NCI-H2081 treated with DMSO at 0.1 percent for 48 hours (cell line): ENCODE measurements at places on chromosomes 11 and 22.

- DNase-seq = no peak
These were observed 128.2 kb downstream of the ST3GAL4 start for GRCh38 chr11:126483621-126484195.

GRCh38 chr22:31897842-31898805, 46.2 kb upstream of the YWHAH start:
- DNase-seq = no peak

DNA sequence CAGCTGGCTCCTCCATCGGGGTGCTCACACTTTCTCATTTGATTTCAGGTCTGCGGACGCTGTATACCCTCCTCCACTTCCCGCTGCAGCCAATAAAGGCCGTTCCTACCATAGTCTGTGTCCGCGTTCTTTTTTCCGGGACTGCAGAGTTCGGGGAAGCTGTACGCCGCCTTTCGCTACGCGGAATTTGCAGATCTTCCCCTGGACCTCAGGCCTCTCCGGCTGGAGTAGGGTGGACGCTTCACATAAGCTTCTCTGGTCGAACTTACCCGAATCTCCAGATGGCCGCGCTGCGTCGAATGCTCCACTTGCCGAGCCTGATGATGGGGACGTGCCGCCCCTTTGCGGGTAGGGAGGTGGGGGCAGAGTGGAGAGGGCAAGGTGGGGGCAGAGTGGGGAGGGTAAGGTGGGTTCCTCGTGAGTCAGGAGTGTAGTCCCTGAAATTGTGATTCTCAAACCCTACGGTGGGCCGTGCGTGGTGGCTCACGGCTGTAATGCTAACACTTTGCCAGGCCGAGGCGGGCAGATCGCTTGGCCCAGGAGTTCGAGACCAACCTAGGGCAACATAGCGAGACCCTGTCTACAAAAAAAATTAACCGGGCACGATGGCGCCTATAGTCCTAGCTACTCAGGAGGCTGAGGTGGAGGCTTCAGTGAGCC, 617 bp downstream of the CSKMT start:
- DNase-seq = no peak

DNA sequence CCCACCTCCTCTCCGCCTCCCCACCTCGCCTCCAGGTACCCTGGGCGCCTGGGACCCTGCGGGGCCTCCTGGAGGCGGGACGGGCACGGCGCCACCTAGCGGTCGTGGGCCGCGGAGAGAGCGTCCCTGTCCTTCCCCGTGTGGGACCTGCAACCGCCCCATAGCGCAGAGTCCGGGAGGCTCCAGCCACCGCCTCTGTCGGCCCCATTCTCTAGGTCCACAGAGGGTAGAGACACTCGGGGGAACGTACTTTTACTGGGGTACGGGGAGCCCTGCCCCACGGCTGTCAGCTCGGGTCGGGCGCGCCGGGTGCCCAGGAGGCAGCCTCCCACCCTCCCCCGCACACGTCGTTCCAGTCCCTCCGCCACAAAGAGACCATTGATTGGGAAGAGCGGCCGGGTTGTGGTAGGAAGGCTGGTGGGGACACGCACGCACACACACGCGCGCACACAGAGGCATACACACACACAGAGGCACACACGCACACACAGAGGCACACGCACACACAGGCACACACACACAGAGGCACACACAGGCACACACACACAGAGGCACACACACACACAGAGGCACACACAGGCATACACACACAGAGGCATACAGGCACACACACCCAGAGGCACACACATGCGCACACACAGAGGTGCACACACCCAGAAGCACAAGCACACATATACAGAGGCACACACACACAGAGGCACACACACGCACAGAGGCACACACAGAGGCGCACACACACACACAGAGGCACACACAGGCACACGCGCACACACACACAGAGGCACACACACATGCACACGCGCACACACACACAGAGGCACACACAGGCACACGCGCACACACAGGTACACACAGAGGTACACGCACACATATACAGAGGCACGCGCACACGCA, 12.6 kb upstream of the NECTIN1 start:
- no peak for DNase-seq

- DNase-seq = no peak
These were observed 21.2 kb downstream of the BLID start for GRCh38 chr11:122094836-122095235.

- no peak for DNase-seq
These were observed 101.1 kb downstream of the MUC15 start for GRCh38 chr11:26470992-26471391.

GRCh38 chr11:10844796-10845195, 13.1 kb downstream of the ZBED5 start:
- no peak for DNase-seq

GRCh38 chr11:45024846-45025588, 74.3 kb upstream of the TP53I11 start:
- DNase-seq = no peak

DNA sequence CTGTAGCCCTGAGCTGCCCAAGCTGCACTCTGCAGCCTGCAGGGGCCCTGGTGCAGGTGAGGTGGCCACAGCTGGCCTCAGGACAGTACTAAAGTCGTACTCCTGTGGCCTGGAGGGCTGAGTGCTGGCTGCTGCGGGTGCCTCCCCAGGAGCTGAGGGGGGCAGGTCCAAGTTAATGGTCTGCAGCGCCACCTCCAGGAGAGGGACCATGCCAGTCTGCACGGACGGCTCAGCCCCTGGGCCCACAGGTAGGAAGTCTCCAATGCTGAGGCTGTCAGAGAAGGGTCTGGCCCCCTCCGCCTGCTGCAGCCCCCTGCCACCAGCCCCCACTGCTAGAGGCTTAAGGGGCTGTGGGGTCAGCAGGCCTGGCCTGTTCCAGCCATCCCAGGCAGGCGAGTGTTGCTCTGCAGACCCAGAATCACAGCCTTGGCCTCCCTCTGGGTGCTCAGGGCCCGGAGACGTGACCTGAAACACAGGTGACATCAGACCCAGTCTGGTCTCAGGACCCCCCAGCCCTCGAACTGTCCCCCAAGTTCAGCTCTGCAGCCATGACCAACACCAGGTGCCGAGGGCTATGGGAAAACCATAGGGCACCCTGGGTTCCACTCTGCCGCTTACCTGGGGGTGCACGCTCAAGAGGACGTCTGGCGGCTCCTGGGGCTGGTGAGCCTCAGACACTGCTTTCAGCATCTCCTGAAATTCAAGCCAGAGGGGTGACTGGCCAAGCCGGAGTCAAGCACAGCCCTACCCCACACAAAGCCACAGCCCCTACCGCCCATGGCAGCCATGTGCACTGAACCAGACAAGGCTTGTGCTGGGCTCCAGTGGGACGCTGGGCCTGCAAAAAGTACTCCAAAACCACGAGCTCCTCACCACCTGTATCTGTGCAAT, 20.8 kb downstream of the SELENOO start:
- DNase-seq = no peak

GRCh38 chr11:70402016-70402415, 3.7 kb downstream of the CTTN start:
- no peak for DNase-seq

DNA sequence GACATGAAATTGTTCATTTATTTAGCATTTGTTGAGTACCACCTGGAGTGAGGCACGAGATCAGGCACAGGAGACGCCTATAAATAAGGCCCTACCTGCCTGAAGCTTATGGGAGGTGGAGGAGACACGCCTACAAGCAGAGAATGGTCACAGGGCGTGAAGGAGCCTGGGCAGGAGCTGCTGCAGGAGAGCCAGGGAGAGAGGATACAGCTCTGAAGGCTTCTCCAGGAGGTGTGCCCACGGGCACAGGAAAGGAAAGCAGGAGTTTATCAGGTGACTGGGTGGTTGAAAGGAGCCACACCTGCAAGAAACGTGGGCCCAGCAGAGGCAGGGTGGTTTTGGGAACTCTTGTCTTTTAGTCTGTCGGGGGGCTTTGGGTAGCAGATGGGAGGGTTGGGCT, 70.3 kb downstream of the BMAL1 start:
- DNase-seq = no peak

- DNase-seq = no peak
These were observed 8.1 kb downstream of the CSF2RB start for GRCh38 chr22:36921309-36922104.

GRCh38 chr11:108857382-108857781, 192.5 kb downstream of the DDX10 start:
- peak; percentile 7 for DNase-seq

- no peak for DNase-seq
These were observed 18.4 kb downstream of the ZMAT5 start for GRCh38 chr22:29748248-29748893.

DNA sequence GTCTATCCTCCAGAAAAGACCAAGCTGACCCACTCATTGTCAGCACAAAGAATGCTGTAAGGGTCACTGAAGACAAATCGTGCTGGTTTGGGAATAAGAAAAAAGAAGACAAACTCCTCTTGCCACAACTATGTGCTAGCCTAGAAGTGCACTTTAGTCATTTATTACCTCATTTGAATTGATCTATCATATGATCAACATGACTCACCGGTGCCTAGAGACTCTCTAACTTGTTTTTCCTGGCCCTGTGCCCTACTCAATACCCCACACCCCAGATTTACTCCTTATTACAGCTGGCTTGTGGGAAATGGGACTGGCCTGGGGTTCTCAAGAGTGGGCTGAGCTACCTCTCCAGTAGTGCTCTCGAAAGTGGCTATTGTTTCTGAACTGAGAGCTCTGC, 35.9 kb upstream of the HORMAD2 start:
- DNase-seq = no peak

- DNase-seq = no peak
These were observed 59.4 kb downstream of the BRD1 start for GRCh38 chr22:49768077-49768910.

GRCh38 chr22:42174062-42174461, 43.5 kb upstream of the CYP2D6 start:
- DNase-seq = no peak

- no peak for DNase-seq
These were observed 12.7 kb upstream of the CYP2R1 start for GRCh38 chr11:14904745-14905103.

DNA sequence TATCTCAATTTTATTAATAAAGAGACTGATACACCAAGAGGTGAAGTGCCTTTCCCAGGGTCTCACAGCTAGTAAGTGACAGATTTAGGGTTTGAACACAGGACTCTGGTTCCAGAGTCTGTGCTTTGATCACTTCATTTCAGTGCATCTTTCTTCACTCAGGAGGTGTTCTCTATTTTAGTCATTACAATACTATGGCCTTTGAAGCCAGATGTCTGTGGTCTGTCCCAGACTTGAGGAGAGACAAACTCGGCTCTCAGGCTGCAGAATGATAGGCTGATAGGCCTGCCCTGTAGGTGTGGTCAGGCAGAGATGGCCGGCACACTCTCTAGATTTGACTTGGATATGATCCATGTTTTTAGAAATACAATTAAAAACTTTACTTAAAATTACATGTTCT, 478.5 kb upstream of the CCDC90B start:
- DNase-seq = no peak

DNA sequence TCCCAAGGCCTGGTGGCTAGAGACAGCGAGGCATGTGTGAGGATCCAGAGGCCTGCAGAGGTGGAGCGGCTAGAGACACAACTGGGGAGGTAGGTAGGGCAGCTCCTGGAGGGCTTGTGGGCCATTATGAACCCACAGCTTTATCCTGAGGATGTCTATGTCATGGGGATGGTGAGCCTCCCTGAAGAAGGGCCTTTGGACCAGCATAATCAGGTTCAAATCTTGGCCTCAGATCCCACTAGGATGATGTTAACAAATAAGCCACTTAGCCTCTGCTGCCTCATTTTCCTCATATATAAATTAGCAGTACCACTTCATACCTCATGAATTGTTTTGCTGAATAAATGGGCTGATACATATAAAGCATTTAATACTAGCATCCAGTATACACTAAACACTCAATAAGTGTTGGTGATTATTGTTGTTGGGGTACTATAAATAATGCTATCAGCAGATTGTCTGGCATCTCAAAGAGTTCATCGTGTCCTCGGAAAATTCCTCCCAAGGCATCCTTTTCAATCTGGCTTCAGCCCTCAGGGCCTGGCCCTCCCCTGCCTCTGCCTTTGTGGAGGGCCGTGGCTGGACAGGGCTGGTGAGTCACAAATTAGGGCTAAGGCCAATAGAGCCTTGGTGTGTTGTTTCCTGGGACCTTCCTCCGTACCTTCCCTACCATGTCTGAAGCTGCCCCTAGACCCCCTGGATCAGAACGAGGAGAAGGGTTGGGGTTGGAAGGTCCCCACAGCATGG, 30.9 kb upstream of the LRRC32 start:
- no peak for DNase-seq

GRCh38 chr11:1937616-1938342, 9.4 kb upstream of the MRPL23 start:
- DNase-seq = no peak

GRCh38 chr11:67120881-67121710, 2.0 kb downstream of the KDM2A start:
- DNase-seq = no peak

DNA sequence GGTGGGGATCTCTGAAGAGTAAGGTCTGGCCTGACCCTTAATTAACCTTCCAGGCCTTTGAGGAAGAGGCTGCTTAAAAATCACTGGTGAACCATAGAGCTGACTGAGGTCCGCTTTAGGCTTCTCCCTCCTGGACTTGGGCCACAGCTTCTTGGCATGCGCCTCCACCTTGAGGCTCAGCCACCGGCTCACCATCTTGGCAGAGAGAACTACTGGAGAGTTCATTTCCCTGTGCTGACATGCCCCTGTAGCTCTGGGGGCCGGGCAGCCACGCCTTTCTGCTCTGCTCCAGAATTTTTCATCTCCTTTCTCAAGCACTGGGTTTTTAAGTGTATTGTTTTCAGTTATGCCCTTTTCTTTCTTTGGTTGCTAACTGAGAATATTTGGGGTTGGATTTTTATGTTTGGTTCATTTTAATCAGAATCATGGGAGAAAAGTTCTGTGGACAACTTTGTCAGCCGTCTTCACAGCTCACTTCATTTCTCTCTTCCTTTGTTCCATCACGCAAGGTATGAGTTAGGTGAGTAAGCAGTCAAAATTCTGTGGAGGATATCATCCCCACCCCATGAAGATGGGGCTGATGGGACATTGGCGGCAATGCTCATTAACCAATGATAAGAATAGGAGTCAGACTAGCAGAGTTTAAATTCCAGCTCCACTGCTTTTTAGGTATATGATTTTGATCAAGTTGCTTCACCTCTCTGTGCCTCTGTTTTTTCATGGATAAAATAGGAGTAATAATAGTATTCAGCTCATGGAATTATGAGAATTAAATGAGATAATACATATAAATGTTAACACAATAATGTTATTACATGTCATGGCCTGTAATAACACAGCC, 103.9 kb downstream of the DBX1 start:
- no peak for DNase-seq

- no peak for DNase-seq
These were observed 32.7 kb upstream of the HTR3A start for GRCh38 chr11:113942256-113942655.

DNA sequence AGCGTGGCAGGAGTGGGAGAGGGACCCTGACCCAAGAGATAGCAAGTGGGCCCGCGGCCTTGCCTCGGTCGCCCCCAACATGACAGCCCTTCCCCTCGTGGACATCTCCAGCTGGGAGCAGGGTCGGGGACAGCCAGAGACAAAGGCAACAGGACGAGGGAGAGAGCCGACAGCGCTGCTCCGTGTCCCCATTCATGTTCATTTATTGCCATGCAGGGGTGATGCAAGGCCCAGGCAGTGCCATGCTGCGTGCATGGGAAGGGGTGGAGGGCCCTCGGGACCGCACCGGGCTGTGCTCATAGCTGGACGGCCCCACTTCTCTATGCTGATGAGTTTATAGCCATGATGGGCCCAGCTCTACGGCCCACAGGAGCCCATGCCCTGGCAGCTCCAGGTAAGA, 12.7 kb downstream of the MRPL23 start:
- no peak for DNase-seq
